Smooth muscle cell of the umbilical artery (primary cell): ENCODE measurements at places on chromosomes 3 and 15. TPM values are rescaled to one million over a fixed set of nuclear protein-coding genes. Genes with fewer than 3 reads are reported as not detected.

CAV3 gene
- not detected in 2 replicates for total RNA-seq

MOBP gene
- total RNA-seq: not detected in 2 replicates

CLCN2 gene
- total RNA-seq: 2.4 and 2.8 TPM in 2 replicates

COL6A5 gene
- under 0.01 TPM in 1 of 2 replicates, not detected in the other for total RNA-seq

HCLS1 gene
- total RNA-seq: 3.3 and 6.5 TPM in 2 replicates

SEMA3B gene
- total RNA-seq: 12.4 and 19.0 TPM in 2 replicates

GREM1 gene
- total RNA-seq: 41.6 and 185 TPM in 2 replicates

EPHB3 gene
- 1.7 and 3.9 TPM in 2 replicates for total RNA-seq

MEIS2 gene
- 56.7 and 63.4 TPM in 2 replicates for total RNA-seq

CCDC71 gene
- 15.1 and 19.7 TPM in 2 replicates for total RNA-seq

ARHGEF26 gene
- total RNA-seq: 2.1 and 3.6 TPM in 2 replicates

MYLK gene
- 238 and 291 TPM in 2 replicates for total RNA-seq

MAPKAPK3 gene
- 16.9 and 34.4 TPM in 2 replicates for total RNA-seq

UTS2B gene
- total RNA-seq: 0.30 and 0.60 TPM in 2 replicates

INSYN1 gene
- total RNA-seq: 0.23 and 1.5 TPM in 2 replicates

SMCO1 gene
- total RNA-seq: not detected in 2 replicates

LYZL4 gene
- not detected in 2 replicates for total RNA-seq

KBTBD13 gene
- not detected in 2 replicates for total RNA-seq

RBMS3 gene
- 46.0 and 75.6 TPM in 2 replicates for total RNA-seq

UBE2Q2 gene
- total RNA-seq: 72.2 and 77.8 TPM in 2 replicates

CADPS gene
- 16.9 and 57.3 TPM in 2 replicates for total RNA-seq

GP5 gene
- 0.14 and 0.59 TPM in 2 replicates for total RNA-seq

LAMB2 gene
- 896 and 1,055 TPM in 2 replicates for total RNA-seq

SERPINI1 gene
- 5.6 and 7.1 TPM in 2 replicates for total RNA-seq

IGF2BP2 gene
- total RNA-seq: 40.7 and 82.7 TPM in 2 replicates

TM2D3 gene
- total RNA-seq: 30.1 and 42.5 TPM in 2 replicates

TMEM266 gene
- not detected in 2 replicates for total RNA-seq
